ENCODE measurements at places on chromosomes 13 and 19.

- no peak for DNase-seq
Measured at GRCh38 chr13:30884543-30884942, 21.5 kb upstream of the MEDAG start.

- DNase-seq, result no peak
Measured at GRCh38 chr13:73934771-73935170, 199.4 kb downstream of the KLF12 start.

GRCh38 chr13:43782686-43783085 lies 4.1 kb downstream of the ENOX1 start:
- DNase-seq, result no peak

GRCh38 chr19:43668406-43669109 lies 1.4 kb downstream of the PLAUR start:
- DNase-seq, result peak; percentile 99

DNA sequence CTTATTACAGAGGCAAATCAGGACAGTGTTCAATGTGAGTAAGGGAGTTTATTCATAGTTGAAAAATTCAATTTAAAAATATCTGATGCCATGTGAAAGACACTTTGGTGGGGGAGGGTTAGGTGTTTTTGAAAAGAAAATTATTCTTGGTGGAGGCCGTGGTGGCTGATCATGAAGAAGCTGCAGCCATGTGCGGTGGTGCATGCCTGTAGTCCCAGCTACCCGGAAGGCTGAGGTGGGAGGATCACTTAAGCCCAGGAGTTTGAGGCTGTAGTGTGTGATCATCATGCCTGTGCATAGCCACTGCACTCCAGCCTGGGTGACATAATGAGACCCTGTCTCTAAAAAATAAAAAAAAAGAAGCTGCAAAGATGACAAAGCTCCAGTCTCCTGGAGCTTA lies 28.6 kb downstream of the WDFY2 start:
- no peak for DNase-seq

DNA sequence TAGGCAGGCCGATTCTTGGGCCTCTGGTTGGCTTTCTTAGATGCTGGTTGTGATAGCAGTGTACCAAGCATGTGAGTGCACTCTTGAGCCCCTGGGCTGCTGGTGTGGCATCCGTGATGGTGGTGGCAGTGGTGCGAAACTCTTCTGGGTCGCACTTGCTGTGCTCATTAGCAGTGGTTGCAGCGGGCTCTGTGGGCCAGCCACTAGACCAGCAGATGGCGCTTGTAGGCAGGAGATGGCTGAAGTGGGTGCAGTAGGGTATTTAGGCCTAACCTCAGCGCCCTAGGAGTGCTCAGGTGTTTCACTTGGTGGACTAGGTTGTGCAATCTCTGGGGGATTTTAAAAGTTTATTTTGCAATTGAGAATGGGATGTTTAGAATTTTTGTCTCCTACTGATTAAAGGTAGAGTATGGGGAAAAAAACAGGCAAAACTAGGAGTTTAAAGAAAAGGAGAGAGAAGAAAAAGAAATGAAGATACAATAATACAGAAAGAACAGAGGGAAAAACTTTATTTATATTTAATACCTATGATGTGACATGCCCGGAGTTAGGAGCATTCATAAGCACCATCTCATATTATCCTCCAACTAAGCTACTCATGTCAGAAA lies 4.3 kb upstream of the ZNF17 start:
- DNase-seq, result peak; percentile 60

- DNase-seq, result no peak
Measured at GRCh38 chr19:5064896-5065295, 96.0 kb downstream of the KDM4B start.

DNA sequence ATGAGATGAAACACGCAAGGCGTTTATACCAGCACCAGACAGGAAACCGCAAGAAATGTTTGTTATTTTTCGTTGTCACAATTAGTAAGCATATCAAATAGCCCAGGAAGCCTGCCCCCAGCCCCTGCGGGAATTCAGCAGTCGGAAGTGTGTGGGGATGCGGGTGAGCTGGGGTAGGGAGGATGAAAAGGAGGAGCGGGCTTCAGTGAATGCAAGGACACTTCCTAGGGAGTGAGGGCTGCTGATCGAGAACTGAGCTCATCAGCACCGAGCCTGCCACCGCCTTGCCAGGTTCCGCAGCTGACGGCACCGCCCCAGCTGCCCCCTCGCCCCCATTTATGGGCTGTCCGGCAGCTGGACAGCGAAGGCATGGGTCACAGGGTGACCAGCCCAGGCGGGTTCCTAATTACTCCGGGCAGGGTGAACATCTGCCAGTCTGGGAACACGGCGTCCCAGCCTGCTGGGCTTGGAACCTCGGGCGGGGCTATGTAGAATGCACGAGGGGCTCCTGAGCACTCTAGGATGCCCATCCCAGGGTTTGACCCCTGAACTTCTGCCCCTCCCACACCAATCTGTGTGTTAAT lies 1.6 kb upstream of the BEST2 start:
- no peak for DNase-seq

All from suppressor macrophage treated with lipopolysaccharide for 1 hour (primary cell).